ENCODE measurements at places on chromosomes 7 and 10. TPM values are rescaled to one million over a fixed set of nuclear protein-coding genes. Genes with fewer than 3 reads are reported as not detected.

- DNase-seq = no peak
Measured at GRCh38 chr7:130500463-130500862, 8.6 kb downstream of the MEST start.

- no peak for DNase-seq
Measured at GRCh38 chr10:20303453-20304152, 487.4 kb downstream of the PLXDC2 start.

GRCh38 chr10:96556003-96556402 lies 30.8 kb downstream of the TM9SF3 start:
- peak; percentile 3 for DNase-seq

DNA sequence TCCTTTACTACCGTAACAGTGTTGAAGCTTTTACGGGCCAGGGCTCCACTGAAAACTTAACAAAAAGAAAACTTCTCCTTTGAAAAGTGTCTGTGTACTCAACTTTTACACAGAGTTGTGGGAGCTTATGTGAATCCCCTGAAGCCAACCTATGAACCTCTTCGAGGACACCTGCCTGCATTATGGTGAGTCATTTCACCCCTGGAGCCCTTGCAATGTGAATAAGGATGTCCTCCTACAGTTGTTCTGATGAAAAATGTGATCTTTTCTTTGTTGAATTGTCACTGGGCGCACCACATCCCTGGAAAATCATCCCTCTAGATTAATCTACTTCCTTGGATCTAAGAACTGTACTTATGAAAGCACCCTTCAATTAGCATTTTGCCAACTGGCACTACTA lies 93.2 kb downstream of the SORCS1 start:
- no peak for DNase-seq

DNA2 gene
- polyA plus RNA-seq = 4.7 TPM

DNA sequence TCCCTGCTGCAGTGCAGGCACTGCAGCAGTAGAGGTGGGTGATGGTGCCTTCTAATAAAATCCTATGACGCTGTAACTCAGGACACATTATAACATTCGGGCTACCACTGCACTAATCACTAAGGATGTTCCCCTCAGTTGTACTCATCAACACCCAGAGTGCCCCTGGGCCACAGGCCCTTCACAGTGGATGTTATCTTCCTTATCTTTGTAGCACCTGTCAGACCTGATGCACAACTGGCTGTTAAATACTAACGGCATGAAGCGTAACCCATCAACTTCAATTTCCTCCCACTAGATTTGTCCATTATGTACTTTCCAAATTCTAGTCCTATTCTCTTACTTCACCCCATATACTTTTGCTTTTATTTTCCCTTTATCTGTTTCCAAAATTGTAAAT lies 66.3 kb downstream of the PARD3 start:
- no peak for DNase-seq

DNA sequence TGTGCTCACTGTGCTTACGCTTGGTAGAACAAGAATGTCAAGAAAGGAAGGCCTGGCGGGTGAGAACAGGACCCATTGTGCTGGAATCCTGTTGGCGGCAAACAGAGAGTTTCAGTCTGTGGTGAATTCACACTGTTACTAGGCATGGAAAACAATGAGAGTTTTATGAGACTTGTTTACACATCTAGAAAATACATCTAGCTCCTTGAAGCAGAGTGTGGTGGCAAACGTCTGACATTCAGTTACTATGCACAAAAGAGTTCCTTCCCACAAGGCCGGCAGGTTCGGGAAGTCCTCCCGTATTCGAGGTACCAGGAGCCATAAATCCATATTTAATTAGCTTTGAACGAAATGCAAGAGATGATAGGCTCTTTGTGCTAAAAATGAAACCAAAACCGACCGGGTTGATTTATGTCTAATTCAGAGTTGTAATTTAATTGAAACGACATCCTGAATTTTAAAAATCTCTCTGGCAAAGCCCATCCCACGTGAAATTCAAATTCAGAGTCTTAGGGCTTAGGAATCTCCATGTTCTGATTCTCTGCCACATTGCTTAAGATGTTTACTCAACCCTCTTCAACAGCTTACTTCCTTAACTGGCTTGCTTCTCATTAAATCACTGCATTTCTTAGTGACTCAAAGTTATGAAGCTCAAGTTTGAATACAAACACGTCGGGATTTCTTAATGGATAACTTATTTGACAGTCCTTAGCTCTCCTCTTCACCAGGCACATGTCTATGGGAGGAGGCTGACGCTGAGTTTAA lies 299.9 kb upstream of the PITRM1 start:
- DNase-seq = no peak

DNA sequence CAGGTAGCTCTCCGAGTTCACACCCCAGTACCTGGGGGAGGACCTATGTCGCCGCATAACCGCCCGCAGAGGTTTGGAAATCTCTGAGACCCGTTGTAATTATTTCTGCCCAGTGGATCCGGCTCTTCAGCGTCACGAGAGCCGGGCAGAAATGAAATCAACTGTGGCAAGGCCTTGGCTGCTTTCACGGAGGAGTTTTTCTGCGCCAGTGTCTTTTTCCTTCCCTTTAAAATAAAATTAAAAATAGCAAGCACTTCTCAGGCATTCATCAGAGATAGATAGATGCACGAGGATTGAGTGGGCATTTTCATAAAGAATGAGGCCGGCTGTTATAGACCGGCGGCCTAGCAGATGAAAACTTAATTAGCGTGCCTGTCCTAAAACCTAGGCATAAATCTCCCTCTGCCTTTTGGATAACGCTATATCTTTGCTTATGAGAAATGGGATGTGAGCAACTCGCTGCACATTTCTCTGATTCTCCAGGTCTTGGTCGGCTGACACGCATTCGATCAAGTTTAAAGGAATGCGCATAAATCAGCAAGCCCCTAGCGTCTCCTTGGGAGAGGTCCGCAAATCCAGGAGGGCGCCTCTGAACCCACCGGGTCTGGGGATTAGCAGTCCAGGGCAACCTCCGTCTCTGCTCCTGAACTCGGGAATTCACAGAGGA lies 6.4 kb downstream of the HOXA13 start:
- no peak for DNase-seq

GRCh38 chr7:73442903-73443500 lies 9.4 kb downstream of the FZD9 start:
- peak; percentile 32 for DNase-seq

- DNase-seq = no peak
Measured at GRCh38 chr7:27283558-27283957, 41.0 kb downstream of the EVX1 start.

GRCh38 chr10:77925410-77925794 lies 1.2 kb downstream of the DLG5 start:
- DNase-seq = peak; percentile 77

TCAF1 gene
- polyA plus RNA-seq = 229 TPM

DNA sequence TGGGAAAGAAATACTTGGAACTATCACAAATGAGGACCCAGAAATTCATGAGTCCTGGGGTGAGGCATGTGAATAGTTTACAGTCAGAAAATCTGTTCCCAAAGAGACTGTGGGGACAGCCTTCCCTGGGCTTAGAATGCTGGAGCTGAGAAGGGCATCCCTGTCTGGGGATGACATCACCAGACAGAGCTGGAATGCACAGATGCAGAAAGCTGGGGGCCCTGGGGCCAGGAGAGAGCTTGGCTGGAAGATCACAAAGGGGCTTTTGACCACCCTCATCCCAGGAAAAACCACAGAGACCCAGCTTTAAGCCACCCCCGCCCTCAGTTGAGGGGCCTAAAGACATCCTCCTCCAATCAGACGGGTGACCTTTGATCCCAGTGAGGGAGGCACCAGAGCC lies 264.5 kb downstream of the PLXNA4 start:
- DNase-seq = no peak

GRCh38 chr7:151172273-151173141 lies 5.0 kb upstream of the GBX1 start:
- DNase-seq = peak; percentile 84

TBXAS1 gene
- 3.9 TPM for polyA plus RNA-seq

CYP26C1 gene
- not detected for polyA plus RNA-seq

GRCh38 chr10:67788028-67788886 lies 49.7 kb downstream of the DNAJC12 start:
- DNase-seq = no peak

- DNase-seq = no peak
Measured at GRCh38 chr7:51220226-51220625, 96.4 kb downstream of the COBL start.

KLF14 gene
- polyA plus RNA-seq = 0.94 TPM

C7orf25 gene
- polyA plus RNA-seq = 2.1 TPM

CYP3A7 gene
- not detected for polyA plus RNA-seq

KEL gene
- 3.0 TPM for polyA plus RNA-seq

DNA sequence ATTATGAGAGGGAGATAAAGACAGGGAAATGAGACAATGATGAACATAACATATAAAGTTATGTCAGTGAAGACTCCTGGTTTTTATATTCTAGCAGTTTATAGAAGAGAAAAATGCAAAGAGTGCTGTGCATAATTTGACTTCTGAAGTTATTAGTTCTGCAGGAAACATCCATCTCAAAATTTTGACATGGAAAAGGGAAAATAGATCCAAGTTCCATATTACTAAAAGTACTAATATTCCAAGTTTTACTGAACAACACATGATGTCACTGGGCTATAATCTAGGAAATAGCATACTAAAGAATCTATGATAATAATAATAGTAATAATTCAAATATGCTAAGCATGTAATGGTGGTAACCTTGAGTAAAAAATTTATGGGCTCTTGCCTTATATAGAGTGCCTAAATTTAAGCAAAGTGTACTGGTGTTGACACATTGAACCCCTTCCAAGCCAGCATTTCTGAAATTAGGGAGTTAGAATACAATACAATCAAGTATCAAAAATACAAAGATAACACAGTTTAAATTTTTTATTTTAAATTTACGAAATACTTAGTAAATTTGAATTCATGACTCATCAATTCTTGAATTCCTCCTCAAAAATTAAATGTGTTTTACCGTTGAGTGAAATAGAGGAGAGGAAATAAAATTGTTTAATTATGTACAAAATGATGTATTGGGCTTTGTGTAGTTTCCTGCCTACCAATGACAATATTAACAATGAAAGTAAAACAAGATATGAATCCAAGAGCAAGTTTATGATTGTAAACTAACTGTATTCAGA lies 102.8 kb upstream of the KCND2 start:
- peak; percentile 21 for DNase-seq

GRCh38 chr7:25988640-25989039 lies 163.4 kb upstream of the NFE2L3 start:
- DNase-seq = no peak

GRCh38 chr10:88879534-88880281 lies at the start of gene STAMBPL1:
Gene STAMBPL1, plus strand, starts transcription at chr10:88880245. Its CDS starts 21,464 bp downstream, at chr10:88901709.
- DNase-seq = peak; percentile 58

GRCh38 chr10:51770709-51771108 lies 71.3 kb upstream of the CSTF2T start:
- DNase-seq = no peak

DNA sequence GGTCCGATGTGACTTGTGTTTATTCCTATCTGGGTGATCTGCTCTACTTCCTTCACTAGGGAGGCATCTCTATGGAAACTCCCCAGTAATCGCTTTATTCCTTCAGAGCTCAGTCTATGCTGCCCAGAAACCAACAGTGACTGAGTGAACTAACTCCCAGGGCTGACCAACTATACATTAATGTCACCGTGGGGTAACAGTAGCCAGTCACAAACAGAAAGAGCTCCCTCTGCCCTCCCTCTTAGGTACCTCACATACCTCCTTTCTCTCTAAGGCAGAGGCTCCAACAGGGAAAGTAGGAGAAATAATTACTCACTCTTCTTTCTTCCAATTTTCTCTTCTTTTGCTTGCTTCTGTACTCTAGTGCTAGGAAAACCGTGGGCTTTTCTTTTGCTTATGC lies 855.0 kb downstream of the REEP3 start:
- no peak for DNase-seq

GRCh38 chr7:17928055-17928454 lies 12.2 kb downstream of the SNX13 start:
- no peak for DNase-seq

ANKRD7 gene
- polyA plus RNA-seq = 0.38 TPM

C10orf62 gene
- not detected for polyA plus RNA-seq

- DNase-seq = no peak
Measured at GRCh38 chr10:43978091-43978490, 329.4 kb upstream of the ZNF32 start.

GRCh38 chr10:77328272-77328816 lies 309.3 kb downstream of the KCNMA1 start:
- DNase-seq = peak; percentile 55

DNA sequence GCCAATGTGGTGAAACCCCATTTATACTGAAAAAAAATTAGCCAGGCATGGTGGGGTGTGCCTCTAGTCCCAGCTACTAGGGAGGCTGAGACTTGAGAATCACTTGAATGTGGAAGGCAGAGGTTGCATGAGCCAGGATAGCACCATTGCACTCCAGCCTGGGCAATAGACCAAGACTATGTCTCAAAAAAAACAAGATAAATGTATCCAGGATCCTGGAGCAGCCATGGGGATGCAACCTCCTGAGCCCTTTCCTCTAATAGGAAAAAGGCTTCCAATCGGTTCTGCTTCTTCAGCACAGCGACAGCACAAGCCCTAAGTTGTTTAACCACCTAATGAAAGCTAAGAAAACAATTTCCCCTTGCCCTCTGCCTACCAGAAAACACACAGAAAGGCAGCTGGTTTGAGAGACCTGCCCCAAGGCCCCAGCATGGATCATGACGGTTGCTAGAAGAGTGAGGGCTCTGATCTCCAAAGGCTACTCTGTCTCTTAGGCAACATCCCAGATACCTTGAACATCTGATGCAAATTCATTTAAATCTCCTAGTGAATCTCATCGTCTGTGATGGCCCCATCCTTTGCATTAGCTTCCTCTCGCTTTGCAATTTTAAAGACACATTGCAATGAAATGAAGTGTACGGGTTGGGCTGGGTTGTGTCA lies 220.8 kb downstream of the ARHGAP21 start:
- no peak for DNase-seq

GRCh38 chr10:136465-136762 lies 1.2 kb downstream of the ZMYND11 start:
- DNase-seq = no peak

DNA sequence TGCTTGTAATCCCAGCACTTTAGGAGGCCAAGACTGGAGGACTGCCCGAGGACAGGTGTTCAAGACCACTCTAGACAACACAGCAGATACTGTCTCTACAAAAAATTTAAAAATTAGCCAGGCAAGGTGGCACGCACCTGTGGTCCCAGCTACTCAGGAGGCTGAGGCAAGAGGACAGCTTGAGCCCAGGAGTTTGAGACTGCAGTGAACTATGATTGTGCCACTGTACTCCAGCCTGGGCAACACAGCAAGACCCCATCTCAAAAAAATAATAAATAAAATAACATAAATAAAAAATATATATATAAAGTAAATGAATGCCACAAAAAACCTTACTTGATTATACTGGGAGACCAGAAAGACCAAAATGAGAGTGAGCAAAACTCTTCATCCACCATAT lies 20.8 kb upstream of the PBLD start:
- DNase-seq = no peak

DNA sequence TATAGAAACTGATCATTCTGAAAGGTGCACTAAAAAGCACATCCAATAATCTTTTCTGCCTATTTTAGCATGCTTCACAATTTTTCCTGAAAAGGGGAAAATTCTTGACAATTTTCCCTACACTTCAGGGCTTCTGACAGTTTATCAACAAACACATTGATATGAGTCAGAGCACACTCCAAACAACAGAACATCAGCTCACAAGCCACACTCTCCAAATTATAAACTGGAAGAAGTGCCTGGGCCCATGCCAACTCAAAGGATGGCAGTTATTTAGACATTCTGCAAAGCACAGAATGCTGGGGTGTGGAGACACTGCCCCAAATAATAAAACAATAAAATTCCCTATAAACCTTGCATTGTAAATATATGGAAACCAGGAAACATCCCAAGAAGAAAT lies 90.8 kb downstream of the ELAPOR2 start:
- no peak for DNase-seq

All from muscle of back (tissue), 13 donors.